ENCODE measurements at places on chromosomes 7 and 10. TPM values are rescaled to one million over a fixed set of nuclear protein-coding genes. Genes with fewer than 3 reads are reported as not detected.

- no peaks in the 10 kb centered on the region for H3K27me3 ChIP-seq
- no peak overlapping the region for H3K27ac ChIP-seq
- H3K4me3 ChIP-seq: no peak overlapping the region
- no peak for DNase-seq
- no peaks in the 10 kb centered on the region for H3K36me3 ChIP-seq
Observed at GRCh38 chr10:70063418-70064098, 10.9 kb downstream of the MACROH2A2 start.

The DTX2 gene
- 38.7 TPM for total RNA-seq

DNA sequence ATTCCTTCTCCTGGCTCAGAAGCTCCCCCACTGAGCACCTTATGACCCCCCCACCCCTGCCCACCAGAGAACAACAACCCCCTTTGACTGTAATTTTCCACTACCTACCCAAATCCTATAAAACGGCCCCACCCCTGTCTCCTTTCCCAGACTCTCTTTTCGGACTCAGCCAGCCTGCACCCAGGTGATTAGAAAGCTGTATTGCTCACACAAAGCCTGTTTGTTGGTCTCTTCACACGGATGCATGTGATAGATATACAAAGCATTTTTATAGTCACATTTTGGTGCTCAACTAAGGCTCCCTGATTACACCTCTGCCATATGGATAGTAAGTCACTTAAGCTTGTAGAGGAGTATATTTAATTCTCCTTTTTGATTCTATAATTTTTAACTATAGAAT is 985.8 kb downstream of the REEP3 start:
- no peak for DNase-seq
- no peaks in the 10 kb centered on the region for H3K4me1 ChIP-seq
- H3K4me3 ChIP-seq: no peak overlapping the region
- no peak overlapping the region for H3K27ac ChIP-seq
- H3K27me3 ChIP-seq: no peaks in the 10 kb centered on the region

GRCh38 chr7:1740214-1740613 is 70.1 kb downstream of the ELFN1 start:
- H3K27me3 ChIP-seq: no peaks in the 10 kb centered on the region
- no peak overlapping the region for H3K4me3 ChIP-seq
- H3K27ac ChIP-seq: no peak overlapping the region
- H3K4me1 ChIP-seq: peaks cover 2% of the 10 kb centered on the region
- no peaks in the 10 kb centered on the region for H3K36me3 ChIP-seq

DNA sequence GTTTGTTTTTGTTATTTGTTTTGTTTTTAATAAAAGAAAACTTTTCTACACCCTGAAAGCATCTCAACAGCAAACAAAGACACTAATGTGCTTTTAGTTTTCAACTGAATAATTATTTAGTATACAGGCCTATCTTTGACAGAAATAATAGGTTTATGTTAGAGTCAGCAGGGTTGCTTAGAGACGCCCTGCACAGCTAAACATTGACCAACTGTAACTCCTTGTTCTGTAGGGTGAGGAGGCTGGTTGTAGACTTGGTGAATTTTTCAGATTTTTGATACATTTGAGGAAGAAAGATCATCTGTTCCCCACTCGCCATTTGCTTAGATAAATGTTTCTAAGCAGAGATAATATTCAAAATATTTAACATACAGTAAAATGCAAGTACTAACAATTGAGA is 103.1 kb downstream of the CALCR start:
- no peaks in the 10 kb centered on the region for H3K36me3 ChIP-seq
- no peak for DNase-seq
- no peaks in the 10 kb centered on the region for H3K27me3 ChIP-seq
- no peak overlapping the region for H3K4me3 ChIP-seq
- no peaks in the 10 kb centered on the region for H3K4me1 ChIP-seq

The SFXN3 gene
- 12.4 TPM for total RNA-seq

DNA sequence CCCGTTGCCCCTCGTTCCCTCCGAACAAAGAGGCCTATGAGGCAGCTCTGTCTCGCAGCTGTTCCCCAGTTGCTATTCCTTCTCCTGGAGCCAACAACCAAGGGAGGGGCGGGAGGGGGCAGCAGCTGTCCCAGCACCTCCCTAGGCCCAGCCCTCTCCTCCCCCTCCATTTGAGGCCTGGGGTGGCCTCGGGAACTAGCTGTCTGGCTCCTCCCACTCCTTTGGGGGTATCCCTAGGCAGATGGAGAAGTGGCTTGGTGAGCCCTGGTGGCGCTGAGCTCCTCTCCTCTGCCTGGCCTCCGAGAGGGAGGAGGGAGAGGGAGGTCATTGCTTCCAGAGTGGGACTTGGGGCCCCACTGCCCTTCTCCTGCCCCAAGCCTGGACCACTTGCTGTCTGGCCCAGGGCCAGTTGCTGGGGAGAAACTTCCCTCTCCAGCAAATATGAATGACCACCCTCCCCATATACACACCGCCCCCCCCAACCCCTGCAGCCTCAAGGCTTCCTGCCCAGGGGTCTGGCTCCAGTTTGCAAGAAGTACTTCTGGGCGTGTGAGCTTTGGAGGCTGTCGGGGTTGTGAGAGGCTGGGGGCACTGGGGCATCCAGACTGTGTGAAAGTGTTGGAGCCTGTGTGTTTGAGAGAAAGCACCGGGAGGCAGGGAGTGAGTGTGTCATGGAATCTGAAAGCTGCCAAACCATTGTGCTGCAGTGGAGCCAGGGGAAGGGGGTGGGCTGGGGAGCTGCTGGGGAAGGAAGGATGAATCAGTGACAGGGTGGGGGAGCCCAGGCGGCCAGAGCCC is 3.1 kb downstream of the FLNC start:
- peak overlapping the region; percentile 88 for H3K27ac ChIP-seq
- peaks cover 38% of the 10 kb centered on the region for H3K4me1 ChIP-seq

DNA sequence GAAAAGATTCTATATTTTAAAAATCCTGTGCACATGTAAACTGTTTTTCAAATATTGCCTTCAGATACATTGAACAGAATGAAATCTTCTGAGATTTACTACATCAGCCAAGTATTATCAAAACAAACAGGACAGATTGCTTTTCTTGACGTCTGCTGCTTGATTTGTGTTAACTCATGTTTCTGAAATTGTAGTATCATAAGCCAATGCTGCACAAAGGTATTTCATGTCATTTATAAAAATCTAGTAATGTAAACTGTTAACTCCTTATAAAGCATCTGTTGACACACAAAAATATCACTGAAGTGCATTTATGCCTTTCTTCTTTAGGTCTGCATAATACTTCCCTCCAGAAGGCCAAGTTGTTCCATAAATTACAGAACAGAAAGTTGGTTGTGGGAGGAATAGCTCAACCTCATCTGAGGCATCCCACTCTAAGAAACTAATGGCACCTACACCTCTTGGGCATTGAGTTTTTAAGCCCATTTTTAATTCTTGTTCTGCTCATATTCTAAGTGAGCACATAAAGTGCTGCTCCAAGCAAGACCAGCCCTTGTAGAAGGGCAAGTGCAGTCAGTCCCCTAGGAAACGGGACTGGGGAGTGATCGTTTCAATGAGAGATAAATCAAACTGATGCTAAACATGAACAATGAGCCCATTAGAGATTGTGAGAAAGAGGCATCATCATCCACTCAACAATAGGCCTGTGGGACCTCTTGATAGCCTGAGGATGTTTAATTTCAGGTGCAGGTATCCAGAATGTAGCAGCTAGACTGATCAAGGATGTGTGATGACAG is 28.5 kb downstream of the CAV1 start:
- H3K36me3 ChIP-seq: no peaks in the 10 kb centered on the region
- H3K27me3 ChIP-seq: no peaks in the 10 kb centered on the region
- no peak for DNase-seq
- peak overlapping the region; percentile 12 for H3K27ac ChIP-seq
- no peak overlapping the region for H3K4me3 ChIP-seq
- H3K4me1 ChIP-seq: no peaks in the 10 kb centered on the region

- no peaks in the 10 kb centered on the region for H3K4me1 ChIP-seq
- no peaks in the 10 kb centered on the region for H3K36me3 ChIP-seq
Observed at GRCh38 chr10:77915319-77916105, 11.0 kb downstream of the DLG5 start.

DNA sequence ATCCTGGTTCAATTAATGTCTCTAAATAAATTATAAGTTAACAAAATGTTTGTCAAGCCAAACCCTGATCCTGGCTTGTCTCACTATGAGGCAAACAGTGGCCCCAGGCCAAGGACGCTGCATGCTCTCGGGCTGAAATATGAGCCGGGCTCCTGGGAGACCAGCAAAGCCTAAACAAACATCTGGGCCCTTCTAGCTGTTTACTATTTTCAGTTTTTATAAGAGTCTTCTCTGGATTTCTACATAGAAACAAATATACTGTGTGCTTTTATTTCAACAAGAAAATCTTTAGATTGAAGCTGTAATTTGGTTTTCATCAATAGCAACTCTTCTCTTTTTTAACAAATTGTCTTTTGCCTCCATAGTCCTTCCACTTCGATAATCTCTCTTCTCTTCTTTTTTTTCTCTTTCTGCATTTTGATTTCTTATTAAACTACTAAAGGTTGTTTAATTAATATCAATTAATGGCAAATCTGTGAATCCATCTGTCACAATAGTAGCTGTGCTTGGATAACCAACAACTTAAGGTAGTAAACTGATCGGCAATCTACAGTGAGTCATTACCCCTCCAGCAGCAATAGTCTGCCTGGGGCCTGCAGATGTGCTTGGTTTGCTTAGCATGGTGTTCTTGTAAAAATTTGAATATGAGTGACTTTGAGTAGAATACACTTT is 83.3 kb upstream of the DNAJC1 start:
- no peak for DNase-seq
- no peaks in the 10 kb centered on the region for H3K4me1 ChIP-seq
- no peaks in the 10 kb centered on the region for H3K36me3 ChIP-seq
- H3K27ac ChIP-seq: no peak overlapping the region
- no peaks in the 10 kb centered on the region for H3K27me3 ChIP-seq

The TMEM196 gene
- not detected for total RNA-seq

- H3K4me3 ChIP-seq: no peak overlapping the region
- H3K4me1 ChIP-seq: peaks cover 8% of the 10 kb centered on the region
- no peak for DNase-seq
- H3K27ac ChIP-seq: no peak overlapping the region
- no peaks in the 10 kb centered on the region for H3K27me3 ChIP-seq
- no peaks in the 10 kb centered on the region for H3K36me3 ChIP-seq
Observed at GRCh38 chr7:28815369-28815927, 142.7 kb downstream of the TRIL start.

- no peaks in the 10 kb centered on the region for H3K27me3 ChIP-seq
- H3K36me3 ChIP-seq: no peaks in the 10 kb centered on the region
- DNase-seq: no peak
- H3K27ac ChIP-seq: no peak overlapping the region
- H3K4me3 ChIP-seq: no peak overlapping the region
- peaks cover 17% of the 10 kb centered on the region for H3K4me1 ChIP-seq
Observed at GRCh38 chr7:1693991-1694524, 24.0 kb downstream of the ELFN1 start.

GRCh38 chr7:67478066-67478465 is 481.4 kb downstream of the TYW1 start:
- H3K4me3 ChIP-seq: no peak overlapping the region
- no peaks in the 10 kb centered on the region for H3K27me3 ChIP-seq
- H3K4me1 ChIP-seq: no peaks in the 10 kb centered on the region
- no peaks in the 10 kb centered on the region for H3K36me3 ChIP-seq

DNA sequence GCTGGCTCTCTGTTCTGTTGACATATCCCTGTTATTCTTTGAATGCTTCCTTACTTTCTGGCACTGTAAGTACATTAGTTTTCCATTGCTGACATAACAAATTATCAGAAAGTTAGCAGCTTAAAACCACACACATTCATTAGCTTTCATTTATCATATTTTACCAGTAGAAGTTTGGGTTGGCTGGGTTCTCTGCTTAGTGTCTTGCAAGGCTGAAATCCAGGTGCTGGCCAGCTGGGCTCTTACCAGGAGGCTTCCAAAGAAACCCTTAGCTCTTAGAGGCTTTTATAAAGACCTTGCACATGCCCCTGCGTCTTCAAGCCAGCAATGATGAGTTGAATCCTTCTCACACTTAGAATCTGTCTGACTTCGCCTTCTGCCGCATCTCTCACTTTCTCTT is 160.6 kb downstream of the MLLT10 start:
- no peaks in the 10 kb centered on the region for H3K36me3 ChIP-seq
- H3K4me1 ChIP-seq: no peaks in the 10 kb centered on the region
- DNase-seq: no peak
- H3K27me3 ChIP-seq: no peaks in the 10 kb centered on the region

DNA sequence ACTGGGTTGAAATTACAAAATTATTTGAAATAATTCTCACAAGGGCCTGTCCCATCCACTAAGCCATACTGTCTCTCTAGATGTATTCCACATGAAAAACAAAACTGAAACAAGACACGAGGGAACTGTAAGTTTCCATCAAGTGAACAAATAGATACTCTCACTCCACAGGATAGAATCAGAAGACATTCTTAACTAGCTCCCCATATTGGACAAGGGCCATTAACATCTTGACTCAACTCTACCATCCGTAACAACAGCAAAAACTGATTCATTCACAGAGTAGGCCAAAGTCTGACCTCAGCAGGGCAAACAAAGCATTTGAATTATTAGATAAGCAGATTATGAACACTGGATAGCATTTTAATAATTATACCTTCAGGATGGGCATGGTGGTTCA is 29.1 kb downstream of the UBE2H start:
- H3K27me3 ChIP-seq: no peaks in the 10 kb centered on the region
- no peak overlapping the region for H3K4me3 ChIP-seq
- no peaks in the 10 kb centered on the region for H3K36me3 ChIP-seq
- no peak overlapping the region for H3K27ac ChIP-seq
- DNase-seq: no peak
- peaks cover 12% of the 10 kb centered on the region for H3K4me1 ChIP-seq

- no peak for DNase-seq
- no peak overlapping the region for H3K27ac ChIP-seq
- no peaks in the 10 kb centered on the region for H3K36me3 ChIP-seq
- peaks cover 9% of the 10 kb centered on the region for H3K4me1 ChIP-seq
Observed at GRCh38 chr7:363626-364025, 73.7 kb downstream of the FOXL3 start.

DNA sequence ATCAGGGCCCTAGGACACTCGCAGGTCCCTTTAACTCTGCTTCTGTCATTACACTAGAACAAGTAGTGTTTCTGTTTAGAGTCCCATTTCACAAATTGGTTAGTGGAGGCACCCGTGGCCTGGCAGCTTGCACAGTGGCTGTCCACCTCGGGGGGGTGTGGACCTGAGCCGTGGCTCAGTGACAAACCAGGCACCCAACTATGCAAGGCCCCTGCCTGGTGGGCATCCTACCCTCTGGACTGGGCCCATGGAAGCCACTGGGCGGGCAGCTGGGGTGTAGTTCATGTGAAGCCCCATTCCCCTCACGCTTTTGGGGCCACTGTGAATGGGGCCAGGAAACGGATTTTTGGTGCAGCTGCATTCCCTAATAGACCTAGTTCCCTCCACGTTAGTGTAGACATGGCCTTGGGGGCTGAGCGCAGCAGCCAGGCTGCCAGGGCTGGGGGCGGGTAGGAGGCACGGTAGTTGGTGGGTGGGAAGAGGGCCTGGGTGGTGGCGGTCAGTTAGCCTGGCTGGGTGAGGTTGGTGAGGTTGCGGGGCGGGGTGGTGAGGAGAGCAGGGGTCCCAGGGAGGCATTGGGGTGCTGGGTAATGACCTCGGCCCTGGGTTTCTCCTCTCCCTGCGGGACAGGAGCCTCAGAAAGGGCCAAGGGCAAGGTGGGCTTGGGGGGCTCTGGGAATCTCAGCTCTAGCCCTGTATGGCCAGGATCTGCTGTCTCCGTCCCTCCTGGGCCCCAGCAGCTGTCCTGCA is 18.7 kb downstream of the ZNF316 start:
- H3K4me1 ChIP-seq: no peaks in the 10 kb centered on the region
- H3K36me3 ChIP-seq: peaks cover 55% of the 10 kb centered on the region
- no peak overlapping the region for H3K4me3 ChIP-seq
